ENCODE measurements at places on chromosomes 16 and 17.
A peak's percentile ranks its signal among the peaks of the same experiment; 100 is the strongest.

DNA sequence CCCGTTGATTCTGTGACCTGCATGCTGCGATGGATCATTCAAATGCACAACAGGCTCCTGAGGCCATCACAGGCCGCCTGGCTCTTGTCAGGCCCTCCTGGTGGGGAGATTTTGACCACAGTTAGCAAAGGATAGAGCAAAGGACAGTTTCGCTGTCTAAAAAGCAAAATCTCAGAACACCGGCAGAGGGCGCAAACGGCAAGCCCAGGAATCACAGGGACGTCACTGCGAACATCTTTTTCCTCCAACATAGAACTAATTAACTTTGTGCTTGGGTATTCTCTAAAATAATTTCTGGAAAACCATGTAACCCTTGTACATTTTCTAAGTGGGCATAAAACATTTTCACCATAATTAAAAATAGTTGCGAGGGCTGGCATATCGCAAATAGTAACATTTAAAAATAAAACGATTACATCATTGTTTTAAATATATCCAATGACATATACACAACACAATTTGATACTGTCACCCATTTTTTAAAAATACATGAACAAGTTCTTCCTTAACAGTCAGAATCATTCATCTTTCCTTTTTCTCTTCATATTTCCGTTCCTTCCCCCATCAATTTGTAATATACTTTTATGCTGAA is 19.7 kb upstream of the SLC47A1 start:
- DNase-seq: peak; percentile 80

GRCh38 chr17:14352136-14352535 is 51.3 kb downstream of the HS3ST3B1 start:
- DNase-seq: no peak

GRCh38 chr17:50266384-50267073 is 7.7 kb upstream of the TMEM92 start:
- peak; percentile 96 for DNase-seq

GRCh38 chr16:22418826-22419225 is 44.4 kb upstream of the CDR2 start:
- no peak for DNase-seq

DNA sequence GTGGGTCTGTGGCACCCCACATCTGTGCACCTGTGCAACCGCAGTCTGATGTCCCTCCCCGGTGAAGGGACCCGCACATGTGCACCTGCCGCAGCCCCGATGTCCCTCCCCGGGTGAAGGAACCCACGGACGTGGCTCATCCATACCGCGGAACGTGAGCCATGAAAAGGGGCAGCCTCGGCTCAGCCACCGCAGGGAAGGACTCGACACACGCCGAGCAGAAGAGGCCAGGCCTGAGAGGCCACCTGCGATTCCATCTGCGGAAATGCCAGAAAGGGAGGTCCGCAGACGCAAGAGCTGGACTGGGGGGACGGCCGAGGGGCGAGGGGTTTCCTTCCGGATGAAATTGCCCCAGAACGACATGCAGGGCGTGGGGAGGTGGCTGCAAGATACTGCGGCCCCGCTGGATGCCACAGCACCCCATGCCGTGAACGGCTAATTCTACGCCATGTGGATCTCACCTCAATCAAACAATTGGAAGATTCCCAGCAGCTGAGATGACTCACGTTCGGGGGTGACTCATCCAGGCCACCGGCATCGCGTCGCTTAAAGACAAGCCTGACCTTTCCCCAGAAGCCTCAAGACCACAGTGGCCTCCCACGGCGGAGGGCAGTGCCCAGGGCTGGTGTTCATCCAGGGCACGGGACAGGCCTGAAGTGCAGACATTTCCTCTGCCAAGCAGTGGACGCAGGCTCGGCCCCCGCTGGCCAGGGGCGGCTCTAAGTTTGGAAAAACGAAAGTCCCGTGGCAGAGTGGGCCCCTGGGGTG is 21.0 kb downstream of the SOX8 start:
- peak; percentile 99 for DNase-seq

DNA sequence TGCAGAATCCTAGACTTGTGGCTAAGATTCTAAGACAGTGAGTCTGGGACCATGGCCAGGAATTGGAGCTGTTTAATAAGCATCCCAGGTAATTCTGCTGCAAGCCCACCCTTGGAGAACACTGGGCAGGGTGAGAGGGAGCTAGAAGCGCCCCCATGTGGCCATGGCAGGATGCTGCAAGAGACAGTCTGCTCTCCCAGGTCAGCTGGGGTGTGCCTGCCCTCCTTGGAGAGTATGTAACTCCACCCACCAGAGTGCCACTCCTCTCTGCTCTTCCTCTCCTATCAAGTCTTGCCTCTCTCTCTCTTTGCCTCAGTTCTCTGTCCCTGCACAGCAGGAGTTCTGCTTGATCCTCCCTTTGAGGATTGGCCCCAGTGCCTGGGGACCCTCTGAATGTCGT is 14.9 kb downstream of the RCVRN start:
- DNase-seq: no peak

DNA sequence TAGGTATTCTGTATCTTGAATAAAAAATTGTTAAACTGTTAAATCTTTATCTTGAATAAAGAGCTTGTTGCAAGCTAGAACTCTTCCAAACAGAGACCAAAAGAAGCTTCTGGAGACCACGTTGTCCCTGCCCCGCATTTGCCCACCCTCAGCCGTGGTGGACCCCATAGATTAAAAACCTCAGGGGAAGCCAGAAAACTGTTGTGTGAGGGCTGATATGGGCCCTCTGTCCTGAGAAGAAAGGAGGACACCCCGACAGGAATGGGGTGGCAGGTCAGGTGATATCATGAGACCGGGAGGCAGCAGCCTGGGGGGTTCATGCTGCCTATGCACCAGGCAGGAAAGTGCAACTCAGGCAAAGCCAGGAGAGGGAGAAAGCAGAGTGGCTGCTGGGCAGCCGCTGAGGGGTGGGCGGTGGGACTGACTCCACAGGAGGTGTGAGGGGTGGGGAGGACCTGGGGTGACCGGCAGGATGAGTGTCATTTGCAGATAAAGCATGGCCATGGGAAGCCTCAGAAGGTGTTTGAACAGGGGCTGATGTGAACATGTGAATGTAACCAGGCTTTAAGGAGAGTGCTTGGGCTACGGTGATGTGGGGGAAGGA is 147.8 kb downstream of the IRF8 start:
- DNase-seq: peak; percentile 57
